Stimulated activated CD4-positive, alpha-beta T cell treated with anti-CD3 and anti-CD28 coated beads, Interleukin-2, amount 100 ng/mL, for 48 hours (primary cell): ENCODE measurements at places on chromosomes 16 and 17.

DNA sequence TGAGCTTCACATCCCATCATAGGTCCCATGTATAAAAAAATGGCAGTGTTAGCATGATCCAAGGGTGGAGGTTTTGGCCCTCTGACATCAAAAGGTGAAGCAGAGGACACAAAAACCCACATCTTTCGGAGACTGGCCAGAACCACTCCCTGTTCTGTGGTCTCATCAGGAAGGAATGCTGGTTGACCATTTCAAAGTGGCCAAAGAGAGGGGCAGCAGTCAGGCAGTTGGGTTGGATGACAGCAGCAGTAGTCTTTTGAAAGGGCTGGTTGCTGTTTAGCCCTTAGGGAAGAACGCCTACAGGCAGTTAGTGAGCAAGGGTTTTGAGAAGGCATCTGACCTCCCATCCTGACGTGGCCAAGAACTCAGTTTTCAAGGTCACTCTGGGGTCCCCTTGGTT lies 40.5 kb downstream of the LCMT1 start:
- no peak for DNase-seq

DNA sequence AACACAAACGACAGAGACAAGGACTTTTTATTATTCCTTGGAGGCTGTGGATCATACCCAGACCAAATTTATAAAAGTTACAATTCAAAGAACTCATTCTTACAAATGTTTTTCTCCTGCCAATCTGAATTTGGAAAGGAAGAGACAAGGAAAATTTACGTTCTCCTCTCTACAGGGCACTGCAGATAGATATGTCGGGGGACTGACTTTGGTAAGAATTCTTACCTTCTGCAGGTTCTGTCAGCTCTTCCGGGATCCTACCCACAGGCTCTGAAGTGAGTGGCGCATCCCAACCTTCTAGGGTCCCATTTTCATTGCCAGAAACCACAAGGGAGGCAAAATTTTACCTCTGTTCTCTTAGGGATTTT lies 2.2 kb upstream of the SLFN12L start:
- no peak for DNase-seq

DNA sequence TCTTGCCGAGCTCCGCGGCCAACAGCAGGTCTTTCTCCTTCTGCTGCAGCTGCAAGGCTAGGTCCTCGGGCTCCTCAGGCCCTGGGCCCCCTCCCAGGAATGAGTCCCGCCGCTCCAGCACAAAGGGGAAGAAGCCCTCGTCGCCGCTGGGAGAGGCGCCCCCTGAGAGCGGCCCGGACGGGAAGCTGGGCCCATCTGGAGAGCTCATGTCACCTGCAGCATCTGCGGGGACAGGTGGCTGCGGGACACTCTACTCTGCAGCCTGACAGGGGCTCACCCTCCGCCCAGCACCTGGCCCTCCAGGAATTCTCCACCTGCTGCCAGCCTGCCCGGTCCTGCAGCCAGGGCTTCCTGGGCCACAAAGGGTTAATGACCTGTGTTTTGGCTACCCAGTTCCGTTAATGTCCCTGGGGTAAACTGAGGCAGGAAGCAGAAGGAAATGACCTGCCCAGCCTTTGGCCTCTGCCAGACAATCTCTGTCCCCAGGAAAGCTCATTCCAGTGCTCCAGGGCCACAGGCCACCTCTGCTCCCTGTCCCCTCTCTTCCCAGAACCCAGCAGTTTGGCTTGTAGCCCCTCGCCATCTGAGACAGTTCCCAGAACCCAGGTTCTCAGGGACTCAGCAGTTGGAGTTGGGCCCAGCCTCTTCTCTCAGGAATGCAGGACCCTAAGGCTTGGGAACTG lies 1.3 kb downstream of the BICDL2 start:
- no peak for DNase-seq

DNA sequence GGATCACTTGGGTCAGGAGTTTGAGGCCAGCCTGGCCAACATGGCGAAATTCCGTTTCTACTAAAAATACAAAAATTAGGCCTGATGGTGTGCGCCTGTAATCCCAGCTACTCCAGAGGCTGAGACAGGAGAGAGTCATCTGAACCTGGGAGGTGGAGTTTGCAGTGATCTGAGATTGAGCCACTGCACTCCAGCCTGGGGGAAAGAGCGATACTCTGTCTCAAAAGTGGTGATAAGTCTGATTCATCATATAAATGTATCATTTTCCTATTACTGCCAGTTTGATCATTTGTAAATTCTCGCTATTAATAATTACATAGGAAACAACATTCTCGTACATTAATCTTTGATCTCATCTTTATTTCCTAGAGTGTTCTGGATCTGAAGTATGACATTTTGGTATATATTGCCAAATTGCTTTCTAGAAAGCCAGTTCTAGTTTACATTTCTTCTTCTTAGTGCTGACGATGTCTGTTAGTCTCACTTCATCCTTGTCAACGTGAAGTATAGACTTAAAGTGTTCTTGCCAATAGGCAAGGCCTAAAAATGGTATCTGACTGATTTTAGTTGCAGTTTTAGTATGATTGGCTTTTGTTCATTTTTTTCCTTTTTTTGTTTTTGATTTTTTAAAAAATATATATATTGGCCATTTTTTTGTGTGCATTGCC lies 9.7 kb downstream of the RABEP1 start:
- DNase-seq = no peak

GRCh38 chr16:24731722-24732419 lies 2.4 kb downstream of the TNRC6A start:
- no peak for DNase-seq

- no peak for DNase-seq
Observed at GRCh38 chr17:82253179-82253544, 20.3 kb downstream of the CSNK1D start.
